Small intestine (tissue), 16 donors: ENCODE measurements at places on chromosomes 1 and 21. TPM values are rescaled to one million over a fixed set of nuclear protein-coding genes. Genes with fewer than 3 reads are reported as not detected.

The GJB5 gene
- not detected for polyA plus RNA-seq

DNA sequence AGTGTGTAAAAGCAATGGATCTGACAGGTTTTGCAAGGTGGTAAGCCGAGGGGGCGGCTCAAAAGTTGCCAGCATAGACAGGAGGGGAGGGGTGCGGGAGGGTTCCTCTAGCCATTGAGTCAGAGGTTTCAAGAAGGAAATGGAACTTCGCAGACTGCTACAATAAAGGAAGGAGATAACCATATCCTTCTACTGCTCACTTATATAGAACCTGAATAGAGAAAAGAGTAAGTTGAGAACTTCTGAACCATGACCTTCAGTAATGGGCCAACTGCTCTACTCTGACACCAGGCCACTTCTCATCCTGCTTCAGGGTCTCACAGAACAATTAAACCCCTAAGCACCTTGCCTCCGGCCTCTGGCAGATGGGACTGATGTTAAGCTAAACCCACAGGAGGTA, 26.3 kb upstream of the BCAR3 start:
- DNase-seq: no peak

DNA sequence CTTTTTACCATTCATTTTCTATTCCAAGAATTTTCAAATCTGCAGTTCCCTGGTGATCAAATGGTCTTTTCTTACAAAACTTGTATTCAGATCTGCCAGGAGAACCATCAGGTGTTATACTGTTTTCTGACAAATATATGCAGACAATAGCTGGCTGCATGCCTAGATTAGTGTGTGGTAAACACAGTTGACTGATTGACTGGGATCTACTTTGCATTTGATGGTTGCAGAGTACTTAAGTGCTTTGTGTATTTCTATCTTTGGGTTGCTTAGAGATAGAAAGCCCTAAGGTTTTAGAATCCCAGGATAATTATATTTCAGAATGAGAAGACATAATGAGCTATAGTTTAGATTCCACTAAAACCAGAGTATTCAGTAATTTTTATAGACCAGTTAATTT, 102.0 kb upstream of the CHODL start:
- no peak for DNase-seq

DNA sequence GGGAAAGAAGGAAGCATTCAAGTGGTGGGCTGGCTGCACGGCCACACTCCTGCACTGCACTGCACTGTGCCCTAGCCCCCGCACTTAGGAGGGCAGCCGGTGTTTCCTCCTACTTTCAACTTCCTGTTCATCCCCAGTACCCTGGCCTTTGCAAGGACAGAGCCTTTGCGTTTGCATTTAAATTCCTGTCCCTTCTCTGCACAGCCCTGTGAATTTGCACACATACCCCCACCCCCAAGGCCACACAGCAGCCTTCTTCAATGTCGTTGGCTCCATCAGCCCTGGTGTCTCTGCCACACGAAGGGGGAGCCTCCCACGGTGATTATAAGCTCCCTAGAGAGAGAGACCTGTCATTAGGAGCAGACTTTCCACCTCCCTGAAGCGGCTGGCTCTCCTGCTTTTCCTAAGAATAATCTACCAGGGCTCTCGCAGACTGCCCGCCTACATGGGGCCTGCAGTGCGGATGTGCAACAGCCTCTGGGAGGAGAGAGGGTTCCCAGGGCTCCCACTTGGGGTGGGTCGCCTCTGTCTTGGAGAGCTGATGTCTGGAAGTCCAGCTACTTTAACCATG, 13.2 kb upstream of the SLC45A3 start:
- no peak for DNase-seq

- no peak for DNase-seq
Measured at GRCh38 chr1:180352588-180352987, 122.5 kb downstream of the LHX4 start.

The VWA5B1 gene
- 1.5 TPM for polyA plus RNA-seq

The TNFRSF14 gene
- polyA plus RNA-seq: 398 TPM

GRCh38 chr1:30863858-30864604, 44.5 kb downstream of the SDC3 start:
- no peak for DNase-seq

- DNase-seq: no peak
Measured at GRCh38 chr1:193241132-193241827, 54.9 kb upstream of the B3GALT2 start.

The OR2L8 gene
- polyA plus RNA-seq: not detected

DNA sequence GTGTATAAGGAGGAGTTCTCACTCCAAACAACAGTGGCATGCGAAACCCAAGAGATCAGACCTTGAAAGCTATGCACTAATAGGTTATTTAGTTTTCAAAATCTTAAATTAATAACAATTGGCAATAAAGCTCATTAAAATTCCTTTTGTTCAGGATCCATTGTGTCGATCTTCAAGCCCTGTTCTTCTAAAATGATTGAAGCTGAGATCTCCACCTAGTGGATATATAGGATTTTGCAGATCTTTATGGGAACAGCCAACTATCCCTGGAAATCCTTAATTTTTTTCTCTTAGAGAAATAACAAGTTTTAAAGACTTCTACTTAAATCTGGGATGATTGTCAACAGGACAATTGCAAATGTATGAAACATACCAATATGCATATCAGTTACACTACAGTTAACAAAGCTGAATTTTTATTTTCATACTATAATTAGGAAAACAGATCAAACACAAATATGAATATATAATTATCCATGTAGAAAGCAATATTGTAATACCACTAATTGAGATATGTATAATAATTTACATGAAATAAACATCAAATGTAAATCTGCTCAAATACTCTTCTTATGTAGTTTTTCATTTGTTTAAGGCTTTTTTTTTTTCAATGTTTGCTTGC, 43.3 kb downstream of the LRRC53 start:
- peak; percentile 32 for DNase-seq

DNA sequence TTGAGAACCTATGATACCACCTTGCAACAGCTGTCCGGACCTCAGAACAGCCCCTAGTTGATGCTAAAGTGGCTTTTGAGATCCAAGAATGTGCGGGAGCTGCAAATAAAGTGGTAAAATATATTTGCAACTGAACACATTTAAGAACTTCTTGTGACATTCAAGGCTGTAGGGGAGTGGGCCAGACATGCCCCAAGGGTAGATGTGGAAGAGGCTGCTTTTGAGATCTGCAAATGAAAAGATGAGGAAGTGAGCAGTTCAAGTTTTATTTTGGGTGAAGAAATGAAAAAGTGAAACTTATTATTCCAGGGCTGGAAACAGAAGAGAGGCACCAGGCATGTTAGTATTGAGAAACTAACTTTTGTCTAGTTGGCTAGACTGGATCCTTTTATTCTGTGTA, 359.5 kb upstream of the PLXNA2 start:
- no peak for DNase-seq

- DNase-seq: no peak
Measured at GRCh38 chr1:198889101-198889500, 250.3 kb downstream of the PTPRC start.

DNA sequence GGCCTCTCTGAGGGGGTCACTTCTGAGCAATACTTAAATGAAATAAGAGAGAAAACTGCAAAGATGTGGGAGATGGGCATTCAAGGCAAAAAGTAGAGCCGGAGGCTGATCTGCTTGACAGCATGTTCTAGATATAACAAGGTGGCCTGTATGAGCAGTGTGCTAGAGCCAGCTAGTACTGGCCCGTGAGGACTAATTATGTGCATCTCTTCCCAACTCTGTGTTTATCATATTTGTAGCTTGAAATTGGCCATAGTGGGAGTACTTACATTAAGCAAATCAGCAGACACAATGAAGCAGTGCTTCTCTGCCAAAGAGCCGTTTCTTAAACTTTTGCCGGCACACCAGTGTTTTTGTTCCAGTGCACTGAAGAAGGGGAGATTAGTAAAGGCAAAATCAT, 13.1 kb upstream of the PTBP2 start:
- no peak for DNase-seq

The KCNAB2 gene
- polyA plus RNA-seq: 4.9 TPM

The HFM1 gene
- not detected for polyA plus RNA-seq

GRCh38 chr1:117659550-117660270, 53.9 kb downstream of the TENT5C start:
- no peak for DNase-seq

DNA sequence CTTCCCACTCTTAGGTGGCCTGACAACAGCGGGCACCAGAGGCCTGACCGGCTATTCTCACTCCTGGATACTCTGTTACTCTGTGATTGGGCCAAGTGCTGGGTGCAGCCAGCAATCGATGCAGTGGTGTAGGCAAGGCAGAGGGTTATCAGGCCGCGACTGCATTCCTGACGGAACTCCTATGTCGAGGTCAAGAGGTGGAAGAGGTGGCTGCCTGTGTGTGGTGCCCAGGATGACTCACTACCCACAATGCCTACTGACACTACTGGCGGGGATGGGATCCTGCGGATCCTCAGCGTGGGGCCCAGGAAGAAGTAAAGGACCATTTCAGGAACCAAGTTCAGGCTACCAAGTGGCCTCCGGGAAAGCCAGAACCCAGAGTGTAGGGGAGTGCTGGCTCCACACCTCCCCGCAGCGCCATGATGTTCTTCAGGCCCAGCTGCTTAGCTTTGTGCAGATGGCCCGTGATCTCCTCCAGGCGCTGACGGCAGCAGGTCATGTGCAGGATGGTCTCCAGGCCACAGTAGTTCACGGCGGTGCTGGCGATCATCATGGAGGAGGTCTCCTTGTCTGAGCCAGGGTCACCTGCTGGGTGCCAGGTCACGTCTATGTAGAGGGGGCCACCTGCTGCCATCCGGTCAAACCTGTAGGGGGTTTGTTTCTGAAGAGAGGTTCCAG, 4.9 kb downstream of the MTHFR start:
- no peak for DNase-seq

DNA sequence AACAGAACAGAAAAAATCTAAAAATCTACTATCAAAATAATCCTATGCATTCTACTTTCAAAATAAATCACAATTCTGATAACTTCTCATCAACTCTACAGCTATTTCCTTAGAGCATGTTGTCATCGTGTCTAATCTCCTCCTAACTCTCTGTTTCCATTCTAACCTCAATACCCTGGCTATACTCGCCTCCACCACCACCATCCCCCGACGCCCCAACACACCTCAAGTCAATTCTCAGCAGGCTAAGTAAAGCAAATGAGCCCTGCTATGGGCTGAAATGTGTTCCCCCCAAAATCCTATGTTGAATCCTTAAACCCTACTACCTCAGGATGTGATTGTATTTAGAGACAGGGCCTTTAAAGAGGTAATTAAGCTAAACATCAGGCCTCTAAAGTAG, 34.6 kb downstream of the NRDC start:
- no peak for DNase-seq

DNA sequence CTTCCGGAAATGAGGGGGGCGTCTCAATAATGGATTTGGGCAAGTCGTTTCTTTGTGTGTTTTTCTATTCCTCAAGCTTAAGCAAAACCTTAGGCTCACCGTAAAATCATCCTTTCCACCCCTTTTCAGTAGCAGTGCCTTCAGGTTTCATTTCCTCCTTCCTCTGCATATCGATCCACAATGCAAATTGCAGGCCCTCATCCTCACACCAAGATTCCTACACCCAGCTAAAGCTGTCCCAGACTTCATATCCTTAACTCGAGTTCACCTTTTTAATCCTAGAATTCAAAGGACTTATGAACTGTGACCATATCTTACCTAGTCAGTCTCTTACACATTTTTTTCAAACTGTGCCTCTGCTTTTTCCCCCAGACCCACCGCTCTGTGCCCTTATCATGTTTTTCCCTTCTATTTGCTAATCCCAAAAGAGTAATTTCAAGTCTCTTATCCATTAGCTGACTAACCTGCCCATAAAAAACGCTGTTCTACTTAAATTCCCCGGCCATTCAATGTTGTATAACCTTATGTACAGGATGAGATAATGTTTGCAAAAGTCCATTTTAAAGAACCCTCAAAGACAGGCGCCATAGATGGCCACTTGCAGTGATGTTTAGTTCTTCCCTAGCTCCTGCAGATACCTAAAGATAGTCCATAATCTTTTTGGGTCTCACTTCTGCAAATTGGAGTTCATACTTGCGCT, 1.5 kb downstream of the AKIRIN1 start:
- peak; percentile 38 for DNase-seq

DNA sequence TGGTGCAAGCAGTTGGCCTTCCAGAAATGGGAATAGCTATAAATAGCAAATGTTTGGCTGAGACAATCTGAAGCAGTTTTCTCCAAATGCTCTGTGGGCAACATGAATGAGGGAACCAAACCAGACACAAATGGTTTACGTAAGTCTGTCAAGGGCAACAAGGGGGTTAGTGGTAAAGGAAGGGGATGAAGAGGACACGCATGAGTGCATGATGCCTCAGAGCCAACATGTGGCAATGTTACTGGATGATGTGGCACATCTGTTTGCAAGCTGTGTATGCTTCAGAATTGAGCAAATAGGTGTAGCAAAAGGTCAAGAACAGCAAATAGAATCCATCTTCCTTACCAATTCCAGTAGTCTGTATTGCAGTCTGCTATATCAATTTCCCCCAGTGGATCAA, 76.3 kb upstream of the LMO4 start:
- no peak for DNase-seq

The ATP6V1G3 gene
- polyA plus RNA-seq: not detected

- DNase-seq: no peak
Measured at GRCh38 chr1:201358596-201358995, 18.9 kb downstream of the TNNT2 start.

The CENPL gene
- 2.4 TPM for polyA plus RNA-seq

- DNase-seq: no peak
Measured at GRCh38 chr1:2983706-2984398, 37.4 kb upstream of the ACTRT2 start.

DNA sequence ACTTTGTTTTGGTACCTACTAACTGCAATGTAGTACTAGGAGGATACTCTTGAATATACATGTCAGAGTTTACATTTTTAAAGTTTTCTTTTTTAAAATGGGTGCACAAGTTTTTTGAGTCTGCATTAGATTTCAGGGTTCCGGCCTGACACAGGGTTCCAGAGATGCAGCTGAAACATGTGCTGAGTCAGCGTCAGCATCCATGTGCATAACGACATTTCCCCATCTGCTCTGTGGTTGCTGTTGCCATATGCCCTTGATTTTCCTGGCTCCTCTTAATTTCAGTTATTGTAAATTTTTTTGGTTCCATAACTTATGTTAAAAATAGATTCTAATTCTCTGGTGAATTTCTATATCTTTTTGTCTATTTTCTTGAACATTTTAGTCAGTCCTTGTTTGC, 12.3 kb upstream of the METTL13 start:
- DNase-seq: no peak

DNA sequence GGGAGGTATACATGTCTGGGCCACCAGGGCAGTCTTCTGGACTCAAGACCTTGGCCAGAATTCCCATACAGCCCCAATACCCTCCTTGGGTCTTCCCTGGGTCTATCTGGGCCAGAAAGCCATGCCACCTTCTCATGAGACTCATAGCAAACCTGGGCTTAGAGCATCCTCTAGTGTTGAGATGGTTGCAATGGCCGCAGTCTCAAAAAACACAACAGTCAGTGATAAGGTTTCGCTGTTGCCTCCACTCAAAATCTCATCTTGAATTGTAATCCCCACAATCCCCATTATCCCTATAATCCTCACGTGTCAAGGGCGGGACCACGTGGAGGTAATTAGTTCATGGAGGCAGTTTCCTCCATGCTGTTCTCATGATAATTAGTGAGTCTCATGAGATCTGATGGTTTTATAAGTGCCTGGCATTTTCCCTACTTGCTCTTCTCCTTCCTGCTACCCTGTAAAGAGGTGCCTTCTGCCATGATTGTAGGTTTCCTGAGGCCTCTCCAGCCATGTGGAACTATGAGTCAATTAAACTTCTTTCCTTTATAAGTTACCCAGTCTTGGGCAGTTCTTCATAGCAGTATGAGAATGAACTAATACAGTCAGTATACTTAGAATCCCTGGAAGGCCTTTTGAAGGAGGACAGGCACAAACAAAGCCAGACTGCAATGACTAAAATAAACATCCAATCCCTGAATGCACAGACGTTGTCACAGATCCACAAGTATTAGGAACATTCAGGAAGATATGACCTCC, 77.0 kb downstream of the CTH start:
- DNase-seq: peak; percentile 52

GRCh38 chr1:227395426-227396028, 77.2 kb upstream of the CDC42BPA start:
- peak; percentile 53 for DNase-seq
